Stimulated activated CD4-positive, alpha-beta T cell treated with anti-CD3 and anti-CD28 coated beads, TNF-alpha, amount 100 ng/mL, for 4 hours (primary cell): ENCODE measurements at places on chromosomes 4 and X.

DNA sequence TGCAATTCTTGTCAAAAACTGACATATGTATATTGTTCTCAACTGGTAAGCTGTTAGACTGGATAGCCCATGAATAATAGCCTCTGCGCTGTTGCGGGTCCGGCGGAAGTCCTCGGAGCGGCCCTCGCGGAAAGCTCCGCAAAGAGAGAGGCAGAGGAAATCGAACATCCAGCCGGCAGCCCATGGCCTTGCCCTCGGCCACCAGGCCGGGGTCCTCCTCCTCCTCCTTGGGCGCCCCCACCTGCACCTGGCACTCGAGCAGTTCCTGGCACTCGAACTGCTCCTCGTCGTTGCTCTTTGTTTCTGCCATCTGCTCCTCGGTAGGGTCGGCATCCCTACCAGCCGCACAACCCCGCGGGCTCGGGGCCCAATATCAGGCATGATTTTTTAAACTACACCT lies 1176.3 kb downstream of the PCDH18 start:
- DNase-seq, result no peak

DNA sequence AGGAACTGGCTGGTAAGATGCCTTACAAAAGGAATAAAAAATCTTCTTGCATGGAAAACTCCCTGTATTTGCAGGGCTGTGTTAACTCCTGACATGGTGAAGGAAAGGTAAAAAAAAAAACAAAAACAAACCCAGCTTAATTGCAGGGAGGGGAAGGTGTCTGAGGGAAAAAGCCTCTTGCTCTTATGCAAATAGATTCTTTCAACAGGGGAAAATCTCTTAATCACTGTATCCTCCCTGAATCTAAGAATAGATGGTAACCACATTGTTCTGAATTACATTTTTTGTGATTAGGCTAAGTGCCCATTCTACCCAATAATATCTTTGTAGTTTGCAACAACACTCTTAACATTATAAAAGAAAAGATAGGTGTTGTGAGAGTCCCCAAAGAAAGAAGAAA lies 172.6 kb downstream of the RBM46 start:
- no peak for DNase-seq

DNA sequence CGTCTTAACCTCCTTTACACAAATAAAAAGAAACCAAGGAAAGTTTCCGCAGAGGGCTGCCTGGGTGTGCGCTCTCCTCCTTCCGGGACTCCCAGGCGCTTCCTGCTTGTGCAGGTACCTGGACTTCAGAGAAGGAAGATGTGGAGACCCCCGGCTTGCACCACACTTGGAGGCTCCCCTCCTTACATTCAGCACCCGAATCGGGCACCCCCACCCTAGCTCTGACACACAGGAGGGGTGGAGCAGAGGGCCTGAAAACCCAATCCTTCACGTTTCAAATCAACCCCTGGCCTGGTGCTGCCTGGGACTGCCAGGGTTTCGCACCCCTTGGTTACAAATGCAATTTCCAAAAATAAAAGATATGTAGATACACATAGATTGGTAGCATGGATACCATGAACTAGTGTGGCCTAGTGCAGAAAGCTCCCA lies 3.1 kb downstream of the NKX3-2 start:
- DNase-seq, result no peak

DNA sequence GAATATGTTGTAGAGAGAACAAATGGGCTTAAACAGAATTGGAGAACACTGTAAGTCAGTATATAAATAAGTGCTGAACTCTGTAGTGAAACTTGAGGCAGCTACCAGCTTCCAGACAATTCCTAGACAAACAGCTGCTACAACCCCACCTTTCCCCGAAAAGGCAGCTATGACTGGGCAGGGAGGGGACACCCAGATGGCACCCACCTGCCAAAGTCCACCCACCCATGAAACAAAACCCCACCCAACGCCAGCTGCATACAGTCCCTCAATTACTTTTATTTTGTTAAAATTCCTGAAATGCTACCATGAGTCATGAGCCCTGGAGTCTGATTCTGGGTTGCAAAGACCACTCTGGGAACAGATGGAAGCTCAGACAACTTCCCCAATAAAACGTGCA lies 24.4 kb downstream of the RELL1 start:
- DNase-seq, result no peak

GRCh38 chrX:21843179-21843578 lies 3.8 kb downstream of the MBTPS2 start:
- DNase-seq, result no peak

DNA sequence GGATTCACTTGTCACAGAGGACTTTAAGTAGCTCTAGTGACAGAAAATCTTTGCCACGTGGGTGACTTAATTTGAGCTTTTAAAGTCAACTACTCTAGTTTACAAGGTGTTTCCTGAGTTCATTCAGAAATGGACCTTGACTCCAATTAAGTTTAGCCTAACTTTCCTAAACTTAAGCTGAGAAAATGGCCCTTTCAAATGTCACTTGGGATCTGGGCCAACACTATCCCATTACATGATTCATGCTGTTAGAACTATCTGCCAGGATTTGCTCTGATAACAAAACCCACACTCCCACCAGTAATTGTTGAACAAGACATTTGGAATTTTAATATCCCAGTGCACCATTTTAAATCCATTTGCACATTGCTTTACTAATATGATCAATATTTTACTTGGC lies 40.8 kb downstream of the C4orf46 start:
- no peak for DNase-seq

GRCh38 chr4:59608466-59608865 lies 1591.7 kb upstream of the ADGRL3 start:
- DNase-seq, result no peak

DNA sequence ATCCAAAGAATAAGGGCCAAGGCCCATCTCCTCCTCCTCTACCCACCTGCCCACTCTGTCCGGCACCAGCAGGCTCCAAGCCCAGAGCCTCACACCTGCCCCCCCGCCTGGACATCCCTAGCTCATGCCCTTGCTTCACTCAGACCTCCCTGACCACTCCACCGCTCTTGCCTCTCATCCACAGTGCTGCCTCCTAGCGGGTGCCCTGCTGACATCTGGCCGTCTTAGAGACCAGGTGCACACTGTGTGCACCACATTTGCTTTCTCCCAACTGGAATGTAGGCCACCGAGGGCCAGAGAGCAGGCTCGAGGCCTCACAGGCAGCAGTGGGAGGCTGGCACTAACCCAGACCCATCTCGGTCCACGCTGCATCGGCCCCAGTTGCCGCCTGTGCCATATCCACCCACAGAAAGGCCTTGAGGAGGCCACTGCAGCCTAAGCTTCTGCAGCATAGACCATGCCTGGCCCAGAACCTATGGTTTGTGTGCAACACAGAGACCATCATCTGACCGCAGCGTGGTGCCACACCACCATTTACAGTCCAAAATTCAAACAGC lies 13.5 kb downstream of the LETM1 start:
- no peak for DNase-seq
